Cardiac fibroblast (primary cell): ENCODE measurements at places on chromosomes 6 and 20.

GRCh38 chr20:52410182-52410647 is 218.6 kb upstream of the ZFP64 start:
- DNase-seq = no peak

GRCh38 chr6:127094791-127095190 is 23.7 kb upstream of the RSPO3 start:
- no peak for DNase-seq

GRCh38 chr20:23061734-23062561 is 12.5 kb upstream of the THBD start:
- DNase-seq = peak; percentile 90

- DNase-seq = peak; percentile 96
These were observed 64.7 kb downstream of the TRAM2 start for GRCh38 chr6:52512199-52512598.

GRCh38 chr6:11575408-11576033 is 38.0 kb downstream of the TMEM170B start:
- DNase-seq = peak; percentile 87

DNA sequence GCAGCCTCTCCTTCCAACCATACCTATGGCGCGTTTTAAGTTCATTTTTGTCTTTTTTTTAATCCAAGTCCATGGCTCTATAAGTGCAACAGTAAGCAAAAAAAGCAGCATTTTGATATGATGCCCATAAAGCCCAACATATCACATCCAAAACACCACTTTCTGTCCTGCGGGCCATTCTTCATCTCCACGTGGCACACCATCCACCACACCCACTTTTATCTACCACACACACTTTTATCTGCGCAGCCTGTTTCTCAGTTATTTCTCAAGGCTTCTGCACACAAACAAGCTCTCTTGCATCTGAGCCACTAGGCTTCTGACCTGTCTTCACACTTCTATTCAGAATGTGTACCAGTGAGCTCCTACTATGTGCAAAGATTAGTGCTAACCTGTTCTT is 5.3 kb downstream of the GCLC start:
- DNase-seq = no peak

- peak; percentile 88 for DNase-seq
These were observed 21.1 kb downstream of the SESN1 start for GRCh38 chr6:109073344-109074132.

GRCh38 chr20:35674921-35675320 is 10.2 kb upstream of the CPNE1 start:
- no peak for DNase-seq

GRCh38 chr6:7922596-7922995 is 12.0 kb upstream of the TXNDC5 start:
- peak; percentile 83 for DNase-seq

GRCh38 chr6:154498340-154498934 is 12.0 kb downstream of the CNKSR3 start:
- no peak for DNase-seq

GRCh38 chr20:50381771-50382593 is 128.2 kb upstream of the PTPN1 start:
- no peak for DNase-seq

DNA sequence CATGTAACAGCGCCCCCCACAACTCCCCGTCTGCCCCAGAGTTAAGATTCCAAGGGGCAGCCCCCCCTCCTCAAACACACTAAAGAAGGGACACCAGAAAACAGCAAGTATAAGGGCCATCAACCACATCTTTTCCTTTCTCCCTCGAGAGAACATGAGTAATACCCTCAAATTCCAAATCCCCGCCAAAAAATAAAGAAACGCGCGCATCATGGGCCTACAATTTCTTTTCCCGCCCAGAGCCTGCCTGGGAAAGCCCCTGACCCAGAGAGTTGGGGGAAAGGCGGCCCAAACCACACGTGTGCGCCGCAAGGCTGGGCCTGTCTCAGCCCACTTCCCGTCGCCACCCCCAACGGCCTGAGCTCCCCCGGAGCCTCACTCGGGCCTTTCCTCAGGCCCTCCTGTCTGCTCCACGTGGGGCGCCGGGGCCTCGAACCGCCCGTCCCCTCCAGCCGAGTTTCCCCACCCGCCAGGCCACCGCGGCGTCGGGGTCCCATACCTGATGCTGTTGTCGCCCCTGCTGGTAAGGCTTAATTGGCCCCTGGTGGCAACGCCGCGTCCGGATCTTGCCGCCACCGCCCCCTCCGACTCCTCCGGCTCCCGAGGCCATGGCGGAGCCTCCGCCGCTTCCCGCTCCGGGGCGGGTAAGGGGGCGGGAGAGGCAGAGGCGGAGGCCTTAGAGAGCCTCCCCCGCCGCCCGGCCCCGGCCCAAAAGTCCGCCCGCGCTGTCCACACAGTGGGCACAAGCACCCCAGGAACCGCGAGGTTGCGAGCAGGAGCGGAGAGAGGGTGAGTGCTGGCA is 746 bp downstream of the NUP153 start:
- peak; percentile 61 for DNase-seq

DNA sequence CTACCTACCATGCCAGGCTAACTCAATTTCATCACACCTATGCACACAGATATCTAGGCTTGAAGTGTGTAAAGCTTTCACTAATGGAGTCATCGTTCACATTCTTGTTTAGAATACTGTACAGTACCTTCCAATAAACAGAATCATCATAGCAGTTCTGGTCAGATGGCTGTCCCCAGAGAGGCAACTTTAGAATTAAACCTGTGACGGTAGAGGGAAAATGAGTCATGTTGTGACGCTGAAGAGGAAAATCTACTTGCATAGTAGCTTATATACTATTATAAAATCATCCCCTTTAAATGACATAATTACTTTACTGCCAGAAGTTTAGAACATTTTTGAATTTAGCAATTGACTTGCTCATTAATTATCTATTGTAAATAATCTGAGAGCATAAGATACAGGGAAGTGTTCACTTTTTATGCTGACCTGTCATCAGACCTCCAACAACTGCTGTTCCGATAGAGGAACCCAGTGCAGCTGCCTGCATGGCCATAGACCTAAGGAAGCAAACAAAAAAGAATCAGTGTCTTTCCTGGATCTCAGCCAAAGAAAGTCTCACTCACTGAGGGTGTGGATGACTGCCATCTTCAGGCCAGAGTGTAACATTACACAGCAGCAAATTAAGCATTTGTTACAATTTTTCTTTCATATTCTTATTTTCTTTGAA is 29.8 kb downstream of the RHAG start:
- peak; percentile 90 for DNase-seq

DNA sequence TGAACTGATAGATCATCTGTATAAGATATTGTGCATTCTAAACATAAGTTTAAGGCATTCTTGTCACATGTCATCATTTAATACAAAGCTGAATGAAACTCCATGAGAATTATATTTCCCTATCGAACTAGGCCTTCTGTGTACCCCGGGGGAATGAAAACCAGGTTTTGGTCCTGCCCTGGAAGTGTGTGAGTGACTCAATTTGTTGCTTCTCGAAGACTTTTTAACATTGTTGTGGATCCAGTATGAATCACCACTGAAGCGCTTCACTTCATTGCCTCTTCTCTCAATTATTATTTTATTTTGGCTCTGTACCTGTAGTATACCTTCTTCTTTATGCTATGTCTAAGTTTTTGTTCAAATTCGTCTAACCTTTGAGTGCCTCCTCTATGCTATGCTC is 150.8 kb downstream of the GRIK2 start:
- no peak for DNase-seq

DNA sequence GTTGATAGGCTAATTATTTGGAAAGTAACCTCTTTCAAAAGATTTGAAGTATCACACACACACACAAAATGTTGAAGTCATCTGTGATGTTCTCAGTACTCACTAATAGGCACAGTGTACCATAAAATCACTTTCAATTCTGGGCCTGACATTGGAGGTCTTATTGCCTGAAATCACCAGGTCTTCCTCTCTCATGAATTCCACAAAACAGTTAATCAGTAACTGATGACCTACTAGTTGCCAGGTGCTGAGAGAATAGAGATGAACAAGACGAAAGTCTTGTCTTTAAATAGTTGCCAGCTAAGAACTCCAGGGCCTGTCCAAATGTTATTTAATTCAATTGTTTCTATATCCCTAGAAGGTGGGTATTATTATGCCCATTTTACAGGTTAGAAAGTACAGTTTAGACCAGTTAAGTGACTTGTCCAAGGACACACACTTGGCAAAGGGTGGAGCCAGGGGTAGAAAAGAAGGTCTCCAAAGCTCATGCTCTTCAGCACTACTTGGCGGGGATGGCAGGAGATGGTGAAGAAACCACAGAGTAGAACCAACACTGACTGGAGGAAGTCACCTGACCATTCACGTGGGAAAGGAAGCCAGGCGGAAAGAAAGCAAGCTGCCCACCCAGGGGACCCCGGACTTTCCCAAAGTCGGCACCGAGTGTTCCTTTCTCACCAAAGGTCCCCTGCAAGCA is 116.4 kb downstream of the KIF6 start:
- no peak for DNase-seq

DNA sequence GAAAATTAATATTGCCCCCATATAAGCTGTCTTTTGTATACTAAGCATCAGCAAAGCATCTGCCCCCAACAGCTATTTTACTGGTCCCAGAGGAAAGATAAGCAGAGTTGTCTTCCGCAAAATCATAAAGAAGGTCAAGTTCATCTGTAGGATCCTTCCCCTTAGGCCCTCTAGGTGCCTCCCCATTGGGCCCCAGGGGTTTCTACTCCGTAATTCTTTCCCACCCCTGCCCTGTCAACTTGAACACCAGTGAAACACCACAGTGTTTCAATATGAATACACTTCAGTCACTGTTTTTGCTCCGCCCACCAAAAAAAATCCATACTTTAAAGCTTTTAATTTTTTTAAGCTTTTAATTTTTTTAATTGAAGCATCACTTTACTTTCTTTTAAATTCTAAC is 159.2 kb downstream of the ATXN1 start:
- DNase-seq = no peak

- no peak for DNase-seq
These were observed 159.3 kb downstream of the WDR27 start for GRCh38 chr6:169542491-169542890.

GRCh38 chr6:70537266-70537665 is 29.5 kb upstream of the SDHAF4 start:
- no peak for DNase-seq

DNA sequence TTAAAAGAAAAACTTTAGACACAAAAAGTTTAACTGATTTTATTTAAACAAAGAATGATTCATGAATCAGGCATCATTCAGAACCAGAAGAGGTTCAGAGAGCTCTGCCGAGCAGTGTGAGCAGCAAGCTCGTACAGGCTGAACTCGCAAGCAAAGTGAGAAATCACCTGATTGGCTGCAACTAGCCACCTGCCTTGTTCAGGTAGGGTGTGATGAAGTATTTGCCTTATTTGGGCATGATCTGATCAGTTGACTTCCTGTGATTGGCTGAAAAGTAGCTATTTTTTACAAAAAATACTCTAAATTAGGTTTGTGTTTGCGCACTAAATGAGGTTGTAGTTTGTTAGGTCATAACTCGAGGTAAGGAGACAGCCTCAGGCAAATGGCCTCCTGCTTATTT is 80.7 kb downstream of the HIVEP1 start:
- DNase-seq = no peak

DNA sequence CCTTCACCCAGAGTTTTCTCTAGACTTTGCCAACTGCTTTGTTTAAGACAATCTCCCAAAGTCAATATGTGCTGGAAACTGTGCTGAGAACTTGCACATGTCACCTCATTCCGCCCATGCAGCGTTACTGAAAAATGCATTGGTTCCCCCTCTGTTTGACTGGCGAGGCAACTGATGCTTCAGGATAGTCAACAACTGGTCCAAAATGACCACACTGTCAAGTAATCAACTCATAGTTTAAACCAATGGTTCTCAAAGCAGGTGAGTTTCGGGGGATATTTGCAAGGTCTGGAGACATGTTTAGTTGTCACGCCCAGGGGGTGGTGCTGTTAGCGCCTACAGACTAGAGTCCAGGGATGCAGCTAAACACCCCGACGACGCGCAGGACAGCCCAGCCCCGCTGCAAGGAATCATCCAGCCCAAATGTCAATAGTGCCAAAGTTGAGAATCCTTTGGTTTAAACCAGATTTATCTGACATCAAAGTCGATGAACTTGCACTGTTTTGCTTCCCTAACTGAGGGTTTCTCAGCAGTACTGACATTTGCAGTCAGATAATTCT is 170.0 kb downstream of the ZNF217 start:
- DNase-seq = no peak

- DNase-seq = peak; percentile 79
These were observed 372 bp downstream of the KIAA0408 start for GRCh38 chr6:127458817-127459216.

DNA sequence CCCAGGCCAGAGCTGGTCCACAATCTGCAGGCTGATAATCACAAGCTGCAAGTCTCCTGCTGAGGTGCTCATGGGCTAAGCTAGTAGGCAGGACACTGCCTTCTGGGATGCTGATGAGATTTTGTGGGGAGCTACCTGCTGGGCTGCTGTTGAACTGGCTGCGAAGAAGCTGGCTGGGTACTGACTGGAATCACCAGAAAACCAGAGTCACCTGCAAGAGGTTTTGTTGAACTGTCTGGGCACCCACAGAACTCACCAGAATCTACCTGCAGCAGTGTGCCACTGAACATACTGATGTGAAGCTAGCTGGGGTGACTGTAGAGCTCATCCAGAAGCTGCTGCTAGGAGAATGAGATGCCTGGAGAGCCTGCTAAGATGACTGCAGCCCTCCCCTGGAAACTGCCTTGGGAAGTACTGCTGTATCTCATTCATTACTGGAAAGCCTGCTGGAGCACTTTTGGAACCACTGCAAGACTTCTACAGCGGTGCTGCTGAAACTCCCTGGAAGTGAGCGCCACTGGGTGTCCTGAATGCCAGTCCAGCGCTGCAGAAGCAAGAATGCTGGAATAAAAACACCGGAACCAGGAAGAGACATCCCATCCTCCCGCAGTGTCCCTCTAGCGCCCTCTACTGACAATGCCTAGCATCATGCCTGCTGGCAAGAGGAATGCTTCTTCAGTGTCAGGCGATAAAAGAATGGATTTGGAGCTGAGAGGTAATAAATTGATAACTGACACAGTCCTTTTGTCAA is 64.9 kb upstream of the ARHGAP18 start:
- peak; percentile 90 for DNase-seq

GRCh38 chr20:32872266-32872665 is 13.5 kb downstream of the EFCAB8 start:
- no peak for DNase-seq

DNA sequence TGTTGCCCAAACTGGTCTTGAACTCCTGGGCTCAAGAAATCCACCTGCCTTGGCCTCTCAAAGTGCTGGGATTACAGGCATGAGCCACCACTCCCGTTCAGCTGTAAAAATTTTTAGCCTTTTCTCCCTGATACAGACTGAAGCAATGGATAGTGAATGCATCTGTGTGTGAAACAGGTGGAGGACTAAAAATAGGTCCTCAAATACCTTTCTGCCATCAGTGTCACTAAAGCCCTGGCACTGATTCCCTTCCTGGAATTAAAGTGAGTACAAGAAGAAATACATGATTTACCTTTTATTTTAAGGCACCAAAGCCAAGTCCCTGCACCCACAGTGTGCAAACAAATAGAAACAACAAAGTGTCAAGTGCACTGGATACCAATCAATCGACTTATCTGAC is 25.1 kb downstream of the TULP4 start:
- DNase-seq = no peak

GRCh38 chr6:45741437-45742171 is 274.1 kb downstream of the CLIC5 start:
- DNase-seq = peak; percentile 53

- DNase-seq = no peak
These were observed 21.7 kb downstream of the UCKL1 start for GRCh38 chr20:63934271-63935068.
